Activated CD4-positive, alpha-beta T cell treated with anti-CD3 and anti-CD28 coated beads, Interleukin-2, amount 50 U/mL, for 48 hours (primary cell): ENCODE measurements at places on chromosomes 7 and 10.

DNA sequence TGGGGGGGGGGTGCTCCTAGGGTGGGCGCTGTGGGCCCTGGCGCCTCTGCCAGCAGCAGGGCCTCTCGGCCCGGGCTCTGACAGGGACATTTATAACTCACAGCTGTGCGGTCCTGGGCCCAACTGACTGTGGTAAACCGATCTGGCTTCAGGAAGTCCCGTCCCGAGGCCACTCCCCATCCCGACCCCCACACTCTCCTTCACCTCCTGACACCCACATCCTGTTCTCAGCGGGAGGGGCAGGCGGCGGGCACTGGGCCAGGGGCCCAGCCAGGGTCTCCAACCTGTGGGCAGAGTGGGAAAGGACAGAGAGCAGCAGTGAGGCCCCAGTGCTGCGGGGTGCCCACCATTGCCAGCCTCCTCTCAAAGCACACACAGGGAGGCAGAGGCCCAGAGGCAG lies 69.1 kb downstream of the ZMIZ1 start:
- DNase-seq, result peak; percentile 54

DNA sequence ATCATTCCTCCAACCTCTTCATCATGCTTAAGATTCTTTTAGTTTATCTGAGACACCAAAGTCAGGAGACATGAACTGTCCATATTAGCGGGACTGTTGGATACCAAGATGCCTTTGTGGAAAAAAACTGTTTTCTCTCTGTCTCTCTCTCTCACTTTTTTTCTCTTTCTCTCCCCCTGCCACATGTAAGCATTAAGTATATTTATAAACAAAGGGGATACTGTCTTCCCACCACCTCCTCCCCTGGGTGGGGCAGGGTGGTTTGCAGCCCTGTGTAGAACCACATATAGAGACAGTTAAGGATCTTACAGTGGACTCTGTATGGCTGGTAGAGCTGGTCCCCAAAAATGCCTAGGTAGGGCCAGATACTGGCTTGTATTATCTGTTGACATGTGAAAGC lies 101.3 kb downstream of the GLI3 start:
- DNase-seq, result no peak

GRCh38 chr10:126716366-126716765 lies 45.9 kb upstream of the C10orf90 start:
- DNase-seq, result no peak

DNA sequence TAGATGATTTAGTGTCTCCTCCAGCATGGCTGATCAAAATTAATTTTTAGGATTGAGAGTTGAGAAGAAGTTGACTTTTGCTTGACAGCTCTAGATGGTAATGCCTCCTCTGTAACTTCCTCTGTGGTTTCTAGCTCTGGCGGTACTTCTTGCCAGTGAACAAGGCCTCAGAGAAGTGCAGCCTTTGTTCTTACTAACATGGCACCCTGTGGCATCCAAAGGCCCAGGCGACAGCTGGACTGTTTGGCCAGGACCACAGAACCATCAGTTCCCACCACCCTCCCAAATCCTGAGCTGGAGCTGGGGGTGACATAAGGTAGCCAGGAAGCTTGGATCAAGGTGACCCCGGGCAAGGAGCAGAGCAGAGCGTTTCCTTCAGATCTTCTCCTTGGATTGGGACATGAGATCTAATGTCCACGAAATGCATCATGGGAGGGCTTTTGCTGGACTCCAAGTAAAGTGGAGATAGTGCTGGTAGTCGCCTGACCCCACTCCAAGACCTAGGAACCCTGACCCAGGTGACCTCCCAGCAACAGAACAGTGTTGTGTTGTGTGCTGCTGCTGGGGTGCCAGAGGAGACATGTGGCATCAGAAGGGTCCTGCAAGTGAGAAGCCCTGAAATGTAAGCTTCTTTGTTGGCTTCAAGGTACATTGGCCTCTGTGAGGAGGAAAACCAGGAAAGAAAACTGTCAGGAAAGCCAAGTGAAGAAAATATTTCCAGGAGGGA lies 41.8 kb downstream of the APBB1IP start:
- peak; percentile 29 for DNase-seq
